ENCODE measurements at places on chromosomes 2 and 18.

GRCh38 chr2:216740557-216741222 lies 45.3 kb upstream of the IGFBP5 start:
- DNase-seq = no peak

- DNase-seq = peak; percentile 36
Measured at GRCh38 chr2:217325816-217326215, 466.0 kb upstream of the TNP1 start.

DNA sequence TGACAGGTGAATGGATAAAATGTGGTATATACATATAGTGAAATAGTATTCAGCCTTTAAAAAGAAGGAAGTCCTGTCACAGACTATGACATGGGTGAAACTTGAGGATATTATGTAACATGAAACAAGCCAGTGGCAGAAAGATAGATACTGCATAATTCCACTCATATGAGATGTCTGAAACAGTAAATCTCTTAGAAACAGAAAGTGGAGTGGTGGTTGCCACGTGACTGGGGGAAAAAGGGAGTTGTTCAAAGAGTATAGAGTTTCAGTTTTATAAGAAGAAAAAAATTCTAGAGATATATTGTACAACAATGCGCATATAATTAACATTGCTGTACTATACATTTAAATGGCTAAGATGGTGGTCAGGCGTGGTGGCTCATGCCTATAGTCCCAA lies 178.2 kb upstream of the ATP5MC3 start:
- DNase-seq = no peak

DNA sequence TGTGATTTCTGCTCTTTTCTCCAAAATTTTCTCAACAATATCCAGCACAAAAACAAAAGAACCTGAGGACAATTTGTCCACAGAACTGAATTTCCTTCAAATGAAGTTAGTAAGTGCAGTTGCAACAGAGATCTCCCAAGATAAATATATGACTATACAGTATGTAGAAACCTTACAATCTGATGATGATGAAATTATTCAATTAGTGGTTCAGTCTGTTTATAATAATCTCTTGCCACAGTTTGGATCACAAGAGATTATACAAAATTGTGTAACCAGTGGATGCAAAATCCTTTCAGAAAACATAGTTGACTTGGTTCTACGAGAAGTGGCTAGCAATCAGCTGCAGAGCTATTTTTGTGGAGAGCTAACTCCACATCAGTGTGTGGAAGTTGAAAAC lies 68.7 kb downstream of the FSIP2 start:
- DNase-seq = no peak

- no peak for DNase-seq
Measured at GRCh38 chr2:119696494-119697030, 17.6 kb downstream of the TMEM177 start.

All from A673 (cell line).